ENCODE measurements at places on chromosomes 6 and 20.

DNA sequence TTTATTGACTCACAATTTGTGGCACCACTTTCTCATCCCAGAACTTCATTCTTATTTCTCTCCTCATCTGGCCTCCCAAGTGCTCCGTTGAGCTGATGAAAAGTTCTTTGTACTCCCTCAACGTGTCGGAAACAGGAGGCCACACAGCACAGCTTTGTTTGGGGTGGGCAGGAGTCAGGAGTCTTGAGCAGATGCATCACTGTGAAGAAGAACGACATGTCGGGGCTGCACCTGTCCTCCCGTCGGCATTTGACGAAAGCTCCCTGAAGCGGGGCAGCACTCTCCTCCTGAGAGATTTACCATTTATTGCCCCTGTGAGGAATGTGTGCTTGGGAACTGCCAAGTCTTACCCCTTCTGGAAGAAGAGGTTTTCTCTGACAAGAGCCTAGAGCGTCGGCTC, 28.1 kb downstream of the TAF8 start:
- no peak for DNase-seq

GRCh38 chr6:133774356-133774755, 114.6 kb upstream of the TCF21 start:
- DNase-seq, result no peak

GRCh38 chr6:134821397-134821796, 128.5 kb downstream of the ALDH8A1 start:
- DNase-seq, result no peak

GRCh38 chr6:5809450-5809849, 197.3 kb downstream of the NRN1 start:
- no peak for DNase-seq

DNA sequence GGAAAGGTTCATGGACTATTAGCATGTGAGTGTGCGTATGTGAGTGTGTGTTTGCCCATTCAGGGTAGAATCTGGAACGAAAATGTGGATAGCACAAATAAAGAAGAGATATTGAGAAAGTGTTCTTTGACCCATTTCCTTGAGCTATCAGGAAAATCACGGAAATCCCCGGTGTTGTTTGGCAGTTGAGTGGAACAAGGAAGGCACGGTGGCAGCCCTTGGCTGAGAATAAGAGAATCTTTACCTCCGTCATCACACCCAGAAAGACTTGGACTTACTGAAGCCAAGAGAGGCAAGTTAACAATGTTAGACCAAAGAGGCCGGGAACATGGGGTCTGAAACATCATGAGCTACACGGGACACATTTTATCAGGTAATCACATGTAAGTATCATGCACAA, 588.9 kb upstream of the BTBD3 start:
- DNase-seq, result no peak

DNA sequence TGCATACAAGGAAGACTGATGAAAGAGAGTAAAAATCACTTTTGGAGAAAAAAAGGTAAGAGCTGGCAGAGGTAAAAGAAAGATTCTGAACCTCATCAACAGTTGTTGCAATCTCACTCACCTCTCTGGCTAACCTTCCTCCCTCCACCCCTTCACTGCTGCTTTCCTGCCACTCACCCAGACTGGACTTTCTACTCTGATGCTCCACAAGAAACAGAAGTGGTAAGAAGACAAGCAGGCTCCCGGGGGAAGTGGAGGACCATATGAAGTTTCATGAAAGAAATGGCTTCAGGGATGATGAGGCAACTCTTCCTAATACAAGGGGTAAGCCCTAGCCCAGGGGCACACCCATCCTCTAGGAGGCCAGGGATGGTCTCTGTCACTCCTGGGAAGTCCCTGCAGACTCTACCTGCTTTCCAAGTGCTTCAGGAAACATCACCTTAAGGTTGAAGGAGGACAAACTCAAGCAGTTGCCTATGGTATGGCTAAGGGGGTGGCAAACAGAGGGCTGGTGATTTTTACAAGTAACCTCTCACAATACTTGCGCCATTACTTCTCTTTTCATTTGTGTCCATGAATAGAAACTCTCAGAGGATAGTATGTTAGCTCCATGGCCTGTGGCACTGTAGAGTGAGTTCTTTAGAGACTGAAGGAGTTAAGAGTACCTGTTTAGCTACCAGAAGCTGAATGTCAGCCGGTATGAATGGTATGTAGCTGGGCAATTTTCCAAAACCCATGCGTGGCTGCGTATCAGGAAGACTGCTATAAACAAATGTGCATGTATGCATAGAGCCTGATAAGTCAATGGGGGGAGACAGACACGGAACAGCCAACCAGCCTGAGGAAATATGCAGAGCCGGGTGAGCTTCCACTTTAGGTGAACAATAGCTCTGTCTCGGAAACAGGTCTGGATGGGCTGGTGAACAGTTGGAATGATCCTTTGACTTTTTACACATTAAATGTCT, 112.0 kb downstream of the BACH2 start:
- no peak for DNase-seq

DNA sequence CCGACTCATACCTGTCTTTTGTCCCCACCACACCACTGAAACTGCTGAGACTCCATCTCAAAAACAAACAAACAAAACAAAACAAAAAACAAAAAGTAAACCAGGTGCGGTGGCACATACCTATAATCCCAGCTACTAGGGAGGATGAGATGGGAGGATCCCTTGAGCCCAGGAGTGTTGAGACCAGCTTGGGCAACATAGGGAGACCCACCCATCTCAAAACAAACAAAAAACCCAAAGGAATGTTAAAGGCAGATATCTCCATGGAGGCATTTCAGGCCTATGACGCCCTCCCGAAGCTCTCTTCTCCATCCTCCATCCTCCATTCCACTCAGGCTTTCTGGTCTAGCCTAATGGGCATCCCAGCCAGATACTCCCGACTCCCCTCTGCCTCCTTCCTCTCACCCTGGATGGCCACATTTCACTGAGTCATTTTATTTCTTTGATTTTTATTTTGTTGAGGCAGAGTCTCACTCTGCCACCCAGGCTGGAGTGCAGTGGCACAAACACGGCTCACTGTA, 3.2 kb upstream of the SLC4A11 start:
- no peak for DNase-seq

GRCh38 chr6:41901882-41902519, 6.8 kb upstream of the USP49 start:
- no peak for DNase-seq

DNA sequence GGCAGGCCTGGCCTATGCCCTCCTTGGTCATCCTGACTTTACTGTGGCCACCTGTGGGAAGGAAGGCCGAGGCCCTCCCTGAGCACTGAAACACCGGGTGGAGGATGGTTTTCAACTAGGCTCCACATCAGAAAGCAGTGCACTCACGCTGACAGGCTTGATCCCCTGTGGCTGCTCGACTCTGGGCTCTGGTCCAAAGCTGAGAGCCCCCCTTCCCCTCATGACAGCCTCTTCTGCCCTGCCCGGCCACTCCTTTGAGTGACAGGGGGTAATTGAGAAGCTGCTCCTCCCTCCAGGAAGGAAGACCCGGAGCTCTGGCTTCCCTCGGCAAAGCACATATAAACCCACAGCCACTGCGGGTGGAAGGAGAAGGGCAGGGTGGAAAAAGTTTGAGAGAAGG, 43.6 kb downstream of the MUC22 start:
- DNase-seq, result no peak

DNA sequence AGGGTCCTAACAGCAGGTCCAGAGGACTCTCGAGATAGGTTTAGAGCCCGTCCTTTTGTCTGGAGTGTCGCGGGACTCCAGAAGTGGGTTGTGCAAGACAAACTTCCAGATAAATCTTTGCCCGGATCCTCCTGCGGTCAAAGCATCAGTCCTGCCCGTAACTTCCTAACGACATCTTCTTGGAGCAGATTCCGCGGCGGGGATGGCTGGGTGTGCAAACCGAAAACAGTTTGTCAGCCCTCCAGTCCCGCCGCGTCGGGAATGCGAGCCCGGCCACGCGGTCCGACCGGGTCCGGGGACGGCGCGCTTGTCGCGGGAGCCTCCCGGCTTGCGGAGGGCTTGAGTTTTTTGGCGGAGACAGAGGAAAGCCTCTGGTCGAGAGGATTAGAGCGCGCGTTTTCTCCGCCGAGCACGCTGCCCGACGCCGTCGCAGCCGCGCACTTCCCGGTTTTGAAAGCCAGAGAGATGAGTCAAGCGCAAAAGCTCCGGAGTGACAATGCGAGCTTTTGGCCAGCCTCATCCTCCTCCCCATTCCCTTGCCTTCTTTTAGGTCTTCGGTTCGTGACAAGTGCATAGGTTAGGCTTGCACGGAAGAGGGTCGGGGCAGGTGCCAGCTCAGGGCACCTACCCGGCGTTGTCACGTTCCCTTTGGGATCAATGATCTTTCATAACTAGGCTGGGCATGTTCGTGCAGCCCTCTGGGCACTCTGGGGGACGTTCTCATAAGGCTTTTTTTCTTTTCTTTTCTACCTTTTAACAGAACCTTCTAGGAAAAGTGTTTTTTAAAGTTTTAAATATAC, 91.3 kb upstream of the PRDM1 start:
- DNase-seq, result no peak

DNA sequence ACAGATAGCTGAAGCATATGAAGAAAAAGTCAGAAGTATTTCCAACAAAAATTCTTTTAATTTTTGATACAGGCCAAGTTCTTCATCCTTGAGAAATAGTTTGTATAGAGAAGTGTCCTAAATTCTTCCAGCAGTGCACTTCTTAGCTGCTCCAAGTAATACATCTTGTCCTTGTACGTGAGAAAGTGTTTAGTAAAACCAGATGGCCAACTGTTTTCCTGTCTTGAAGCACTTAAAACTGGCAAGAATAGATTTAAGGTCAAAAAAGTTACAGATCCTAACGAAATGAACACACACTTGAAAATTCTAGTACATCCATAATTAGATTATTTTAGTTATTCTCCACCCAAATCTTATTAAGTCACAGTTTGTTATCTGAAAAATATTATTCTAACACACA, 52.2 kb upstream of the HSF2 start:
- no peak for DNase-seq

- no peak for DNase-seq
Measured at GRCh38 chr20:43750774-43751166, 24.0 kb upstream of the GTSF1L start.

GRCh38 chr6:34334796-34335416, 57.6 kb downstream of the NUDT3 start:
- DNase-seq, result no peak

DNA sequence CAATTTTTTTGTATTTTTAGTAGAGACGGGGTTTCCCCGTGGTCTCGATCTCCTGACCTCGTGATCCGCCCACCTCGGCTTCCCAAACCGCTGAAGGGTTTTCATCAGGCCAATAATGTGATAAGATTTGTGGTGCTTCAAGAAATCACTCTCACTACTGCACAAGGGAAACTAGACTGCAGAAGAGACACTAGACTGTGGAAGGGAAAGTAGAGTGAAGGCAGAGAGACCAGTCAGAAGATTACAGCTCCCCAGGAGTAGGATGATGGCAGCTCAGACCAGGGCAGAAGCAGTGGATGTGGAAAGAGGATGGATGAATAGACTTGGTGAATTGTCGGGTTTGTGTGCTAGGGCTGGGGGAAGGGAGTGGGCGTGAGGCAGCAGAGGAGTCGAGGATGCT, 48.0 kb upstream of the GTSF1L start:
- no peak for DNase-seq

DNA sequence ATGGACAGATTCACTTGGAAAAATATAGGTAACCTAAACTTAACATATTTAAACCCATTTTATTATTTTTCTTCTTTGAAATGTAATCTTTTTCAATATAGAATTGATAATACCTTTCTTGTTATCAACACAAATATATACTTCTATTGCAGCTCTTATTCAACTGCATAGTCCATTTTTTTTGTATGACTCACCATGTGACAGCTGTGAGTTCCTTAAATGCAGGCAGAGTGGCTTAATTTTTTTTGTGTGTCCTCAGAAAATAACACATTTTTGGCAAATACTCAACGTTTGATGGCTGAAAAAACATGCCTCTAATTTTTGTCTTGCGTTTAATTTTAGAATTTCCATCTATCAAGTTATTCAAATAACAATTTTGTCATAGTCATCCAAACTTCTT, 454.8 kb downstream of the PHF3 start:
- no peak for DNase-seq

- DNase-seq, result no peak
Measured at GRCh38 chr6:159094444-159095252, 49.9 kb upstream of the TAGAP start.

DNA sequence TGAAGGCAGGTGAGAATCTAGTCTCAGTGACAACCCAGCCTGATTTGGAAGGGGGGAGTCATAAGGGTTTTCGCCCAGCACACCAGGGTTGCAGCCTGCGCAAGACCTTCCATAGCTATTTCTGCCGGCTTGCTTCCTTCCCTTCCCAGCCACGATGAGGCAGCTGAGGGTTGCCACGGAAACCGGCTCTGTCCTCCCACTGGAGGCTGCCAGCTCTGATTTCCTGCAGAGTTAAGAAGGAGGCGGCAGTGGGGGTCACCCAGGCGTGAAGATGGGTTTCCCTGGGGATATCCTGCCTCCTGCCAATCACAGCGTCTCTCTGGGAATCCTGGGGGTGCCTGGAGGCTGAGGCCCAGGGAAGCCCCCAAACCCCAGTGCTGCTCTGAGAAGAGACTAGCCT, 23.1 kb upstream of the KCNB1 start:
- DNase-seq, result no peak

DNA sequence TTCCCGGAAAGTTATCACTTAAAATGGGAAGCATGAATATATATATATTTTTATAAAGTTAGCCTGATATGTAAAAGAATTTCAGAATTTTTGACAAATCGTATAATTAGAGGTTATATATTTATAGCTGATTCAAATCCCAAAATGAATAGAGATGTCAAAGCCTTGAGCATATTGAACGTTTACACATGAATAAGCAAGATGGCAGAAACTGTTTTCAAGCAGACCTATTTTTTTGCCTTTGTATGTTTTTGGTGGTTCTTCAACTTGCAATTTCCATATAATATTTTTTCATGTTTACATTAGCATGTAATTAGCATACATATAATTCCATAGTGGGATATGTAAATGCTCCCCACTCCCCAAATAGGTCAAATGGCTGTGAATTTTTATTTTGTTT, 189.9 kb downstream of the PRL start:
- no peak for DNase-seq

GRCh38 chr6:168828800-168829199, 387.8 kb downstream of the SMOC2 start:
- no peak for DNase-seq

DNA sequence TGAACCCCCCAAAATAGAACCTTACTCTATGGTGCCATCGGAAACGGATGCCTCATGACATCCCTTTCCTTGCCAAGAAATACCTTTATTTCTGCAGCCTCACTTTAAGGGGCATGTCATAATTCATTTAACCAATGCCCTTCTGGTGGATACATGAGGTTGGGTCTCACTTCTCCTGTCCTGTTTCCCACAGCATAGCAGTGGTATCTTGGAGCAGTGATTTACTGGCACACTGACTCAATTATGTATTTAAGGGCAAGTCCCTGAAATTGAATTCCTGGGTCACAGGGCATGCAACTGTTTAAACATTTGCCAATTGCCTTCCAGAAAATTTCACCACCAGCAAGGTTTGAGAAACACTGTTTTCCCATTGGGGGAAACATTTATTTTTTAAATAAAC, 639 bp upstream of the LBP start:
- no peak for DNase-seq

All from esophagus squamous epithelium (tissue), 5 donors.